ENCODE measurements at places on chromosomes 12 and 14.

DNA sequence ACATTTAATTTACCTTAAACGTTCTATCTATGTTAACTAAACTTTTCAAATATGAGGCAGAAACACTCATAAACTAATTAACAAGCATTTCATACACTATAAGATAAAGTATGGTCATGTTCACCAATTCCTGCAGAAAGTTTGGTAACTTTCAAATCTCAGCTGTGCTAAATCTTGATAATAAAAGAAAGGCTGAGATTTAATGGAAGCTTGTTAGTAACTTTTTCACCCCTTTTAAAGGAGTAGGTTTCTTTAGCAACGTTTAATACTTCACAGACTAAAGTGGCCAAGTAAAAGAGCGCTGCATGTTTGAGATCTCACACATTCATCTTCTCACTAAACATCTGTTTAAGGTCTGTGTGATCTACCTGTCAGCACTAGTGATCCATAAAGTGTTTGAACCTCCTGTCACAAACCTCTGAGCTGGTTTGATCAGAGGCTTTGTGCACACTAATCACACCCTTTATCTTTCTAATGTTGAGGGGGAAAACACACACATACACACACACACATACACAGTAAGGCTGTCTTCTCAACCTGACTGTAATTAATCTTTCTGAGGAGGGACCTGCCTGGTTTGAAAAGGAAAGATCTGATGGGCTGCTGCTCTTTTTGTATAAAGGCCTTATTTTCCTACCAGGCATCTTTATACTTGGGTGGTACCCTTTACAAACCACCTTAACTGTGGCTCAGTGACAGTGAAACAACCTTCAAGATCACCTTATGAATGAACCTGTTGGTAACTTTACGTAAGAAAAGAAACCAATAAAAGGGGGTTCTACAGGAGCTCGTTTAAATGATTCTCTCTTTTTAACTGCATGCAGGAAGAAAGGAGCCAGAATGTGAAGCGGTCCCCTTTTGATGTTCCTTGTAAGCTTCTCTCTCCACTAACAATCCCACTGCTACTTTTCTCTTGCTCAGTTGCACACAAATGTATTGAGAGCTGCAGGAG is 244.2 kb downstream of the SOX5 start:
- peak; percentile 9 for DNase-seq

- DNase-seq = no peak
Observed at GRCh38 chr14:75906680-75907280, 75.0 kb downstream of the TGFB3 start.

DNA sequence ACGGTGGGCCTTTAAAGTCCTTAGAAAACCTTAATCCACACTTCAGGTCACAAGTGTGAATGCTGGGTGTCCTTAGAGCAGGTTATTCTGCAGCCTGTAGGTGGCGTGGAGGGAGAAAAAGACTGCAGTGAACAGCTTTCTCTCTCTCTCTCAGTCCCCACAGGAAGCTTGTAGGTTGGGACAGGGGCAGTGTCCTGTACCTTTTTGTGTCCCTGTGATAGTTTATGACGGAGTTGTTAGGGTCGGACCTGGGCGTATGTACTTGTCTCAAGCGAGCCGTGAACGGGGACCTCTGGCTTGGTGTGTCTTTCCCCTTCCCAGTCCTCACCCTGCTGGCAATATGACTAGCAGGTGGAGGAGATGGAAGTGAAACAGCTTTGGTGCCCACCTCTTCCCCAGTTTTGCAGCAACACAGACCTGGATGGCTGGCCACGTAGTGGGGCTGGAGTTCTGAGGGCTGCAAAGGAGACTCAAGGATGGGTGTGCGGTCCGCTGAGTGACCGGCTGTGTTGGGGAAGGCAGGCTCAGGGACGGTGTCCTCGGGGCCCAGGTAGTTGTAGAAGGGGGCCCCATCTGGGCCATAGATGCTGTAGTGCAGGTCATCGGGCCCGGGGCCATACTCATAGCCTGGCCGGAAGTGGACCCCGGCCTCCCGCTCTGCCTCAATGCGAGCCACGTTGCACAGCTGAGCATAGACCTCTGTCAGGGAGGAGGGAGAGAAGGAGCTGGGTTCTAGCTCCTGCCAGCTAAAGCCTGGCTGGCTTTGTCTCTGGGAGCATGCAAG is 8.9 kb downstream of the ISCA2 start:
- peak; percentile 29 for DNase-seq

- DNase-seq = no peak
Observed at GRCh38 chr14:33408291-33408690, 469.6 kb downstream of the NPAS3 start.

- DNase-seq = no peak
Observed at GRCh38 chr12:95997911-95998510, 1.9 kb upstream of the HAL start.

DNA sequence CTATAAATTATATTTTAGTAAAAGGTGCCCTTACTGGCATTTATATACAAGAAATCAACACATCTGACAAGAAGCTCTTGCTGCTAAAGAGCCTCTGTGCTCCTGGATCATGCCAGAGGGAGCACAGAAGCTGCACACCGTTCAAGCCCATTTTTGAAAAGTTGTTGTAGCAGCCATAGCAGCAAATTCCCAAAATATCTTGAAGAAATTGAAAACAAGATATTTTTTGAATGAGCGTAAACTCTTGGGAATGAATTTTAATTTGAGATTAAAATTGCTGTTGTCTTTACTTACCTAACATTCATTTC is 540 bp upstream of the CLEC2D start:
- DNase-seq = no peak
